ENCODE measurements at places on chromosomes 7 and 10.

DNA sequence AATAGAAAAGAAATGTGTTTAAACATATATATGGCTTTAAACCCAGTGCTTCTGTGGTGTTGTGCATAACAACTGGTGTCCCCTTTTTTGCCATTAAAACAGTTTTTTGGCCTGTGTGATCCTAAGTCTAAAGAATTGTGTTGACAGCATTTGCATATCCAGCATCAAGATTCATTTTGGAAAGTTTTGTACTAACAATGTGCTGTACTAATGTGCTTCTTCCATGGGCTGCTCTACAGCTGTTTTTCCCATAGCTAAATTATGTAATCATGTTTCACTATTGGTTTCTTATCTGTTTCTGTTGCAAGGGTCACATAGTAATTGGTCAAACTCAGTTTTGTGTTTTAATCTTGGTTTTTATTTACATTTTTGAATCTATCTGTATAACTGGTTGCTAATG lies 5.5 kb downstream of the CNNM2 start:
- DNase-seq, result no peak

DNA sequence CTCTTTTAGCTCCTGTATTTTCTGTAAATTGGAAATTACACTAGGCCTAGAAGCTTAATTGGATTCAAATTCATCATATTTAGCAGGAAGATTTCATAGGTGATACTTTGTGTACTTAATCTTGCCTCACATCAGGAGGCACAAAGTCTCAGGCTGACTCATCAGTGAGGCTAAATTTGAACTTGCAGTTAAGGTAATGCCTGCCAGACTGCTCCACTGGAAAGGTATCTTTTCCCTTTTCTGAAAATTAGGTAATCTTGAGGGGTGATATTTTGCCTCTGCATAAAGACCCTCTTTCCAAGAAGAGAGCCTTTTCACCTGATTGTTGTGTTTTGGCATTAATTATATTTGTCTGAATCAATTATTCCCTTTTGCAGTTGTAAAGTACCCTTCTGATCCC lies 14.6 kb downstream of the PPIA start:
- DNase-seq, result no peak

DNA sequence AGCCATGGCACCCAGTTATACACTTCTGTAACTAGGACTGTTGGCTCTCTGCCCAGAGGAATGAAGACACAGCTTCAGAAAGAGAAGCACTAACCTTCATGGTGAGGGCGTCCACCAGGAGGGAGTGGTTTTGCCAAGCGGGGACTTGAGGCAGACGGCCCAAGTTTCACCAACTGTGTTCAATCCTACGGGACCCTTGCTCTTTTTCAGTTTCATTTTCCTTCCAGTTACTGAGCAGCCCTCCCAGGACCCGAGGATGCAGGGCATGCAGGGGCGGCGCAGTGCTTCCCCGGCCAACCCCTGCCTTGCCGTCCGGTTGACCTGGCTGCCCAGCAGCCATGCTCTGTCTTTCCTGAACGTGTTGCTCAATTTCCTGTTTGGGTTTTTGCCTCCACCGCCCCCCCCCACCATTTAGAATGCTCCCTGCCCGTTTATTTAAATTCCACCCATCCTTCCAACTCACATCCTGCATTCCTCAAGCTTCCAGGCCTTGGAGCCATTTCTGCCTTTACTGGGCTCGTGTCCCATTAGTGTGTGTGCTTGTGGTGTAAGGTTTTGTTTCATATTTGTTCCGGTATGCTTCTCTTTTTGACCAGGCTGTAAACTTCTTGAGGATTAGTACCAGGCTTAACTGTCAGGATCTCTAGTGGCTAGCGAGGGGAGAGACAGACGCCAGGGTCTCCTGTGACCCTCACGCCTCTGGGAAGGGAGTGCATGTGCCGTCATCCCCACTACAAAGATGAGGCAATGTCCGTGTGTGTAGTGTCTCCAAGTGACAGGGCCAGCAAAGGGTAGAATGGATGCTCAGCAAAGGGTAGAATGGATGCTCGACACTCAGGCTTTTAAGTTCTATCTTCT lies 31.6 kb downstream of the IL15RA start:
- DNase-seq, result no peak

- DNase-seq, result no peak
Observed at GRCh38 chr7:97280950-97281349, 163.5 kb downstream of the SDHAF3 start.
